ENCODE measurements at places on chromosomes 1 and 21.

DNA sequence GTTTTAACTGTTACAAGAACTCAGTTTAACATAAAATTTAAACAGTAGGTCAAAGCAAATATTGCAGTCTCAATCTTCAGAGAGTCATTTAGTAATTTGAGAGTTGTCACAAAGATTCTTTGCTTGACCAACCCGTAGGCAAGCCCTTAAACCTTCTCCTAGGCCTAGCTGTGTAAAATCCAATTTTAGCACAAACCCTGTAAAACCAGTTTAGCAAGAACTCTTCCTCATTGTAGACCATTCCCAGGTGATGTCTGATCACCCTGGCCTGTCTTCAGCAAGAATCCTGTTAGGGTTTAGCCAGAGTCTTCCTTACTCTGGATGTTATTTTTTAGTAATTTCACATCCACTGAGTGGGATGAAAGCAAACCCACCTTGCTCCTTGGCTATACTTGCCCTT lies 30.1 kb downstream of the LRIG2 start:
- DNase-seq, result no peak

- DNase-seq, result peak; percentile 88
Measured at GRCh38 chr1:218527737-218528136, 182.6 kb downstream of the TGFB2 start.

DNA sequence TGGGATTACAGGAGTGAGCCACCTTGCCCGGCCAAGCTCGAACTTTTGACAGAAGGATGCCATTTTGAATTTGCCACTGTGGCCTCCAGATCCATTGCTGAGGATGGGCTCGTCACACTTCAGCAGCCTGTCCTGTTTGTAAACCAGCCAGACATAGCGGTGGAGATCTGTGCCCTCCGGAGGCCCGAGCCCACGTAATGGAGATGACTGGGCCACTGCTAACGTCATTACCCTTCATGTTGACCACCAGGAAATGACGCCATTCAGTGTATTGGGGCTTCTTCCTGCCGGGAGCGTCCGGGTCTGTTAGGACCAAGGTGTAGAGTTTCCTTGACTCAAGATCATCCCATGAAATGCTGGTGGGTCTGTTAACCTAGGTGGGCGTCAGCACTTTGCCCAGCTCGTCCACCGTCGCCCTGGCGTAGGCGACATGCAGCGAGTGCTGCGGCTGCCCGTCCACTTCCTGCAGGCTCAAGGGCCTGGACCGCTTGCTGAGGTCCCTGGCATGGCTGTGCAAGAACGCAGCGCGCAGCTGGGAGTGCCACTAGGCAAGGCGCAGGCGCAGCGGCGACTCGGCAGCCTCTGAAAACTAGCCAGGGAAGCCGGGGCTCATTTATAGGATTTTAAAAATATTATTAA lies 40.8 kb downstream of the PTPRC start:
- DNase-seq, result no peak

DNA sequence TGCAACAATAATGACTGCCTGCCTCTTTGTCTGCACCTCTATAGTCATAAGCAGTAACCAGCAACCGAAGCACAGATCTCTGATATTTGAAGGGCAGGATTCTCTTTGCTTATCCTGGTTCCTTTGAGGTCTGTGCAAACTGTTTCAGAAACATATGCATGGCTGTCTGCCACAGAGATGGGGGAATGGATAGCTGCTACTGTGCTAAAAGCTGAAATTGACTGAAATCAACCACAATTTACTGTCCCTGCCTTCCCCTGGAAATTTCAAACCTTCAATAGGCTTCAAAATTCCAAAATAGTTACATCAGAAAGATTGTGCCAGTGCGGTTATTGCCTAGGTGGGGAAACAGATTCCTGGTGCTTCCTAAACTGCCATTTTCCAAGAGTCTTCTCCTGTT lies 136.8 kb upstream of the GORAB start:
- peak; percentile 84 for DNase-seq

- no peak for DNase-seq
Measured at GRCh38 chr1:227556288-227556687, 7.1 kb upstream of the ZNF678 start.

- no peak for DNase-seq
Measured at GRCh38 chr1:230456478-230456877, 30.3 kb upstream of the PGBD5 start.

DNA sequence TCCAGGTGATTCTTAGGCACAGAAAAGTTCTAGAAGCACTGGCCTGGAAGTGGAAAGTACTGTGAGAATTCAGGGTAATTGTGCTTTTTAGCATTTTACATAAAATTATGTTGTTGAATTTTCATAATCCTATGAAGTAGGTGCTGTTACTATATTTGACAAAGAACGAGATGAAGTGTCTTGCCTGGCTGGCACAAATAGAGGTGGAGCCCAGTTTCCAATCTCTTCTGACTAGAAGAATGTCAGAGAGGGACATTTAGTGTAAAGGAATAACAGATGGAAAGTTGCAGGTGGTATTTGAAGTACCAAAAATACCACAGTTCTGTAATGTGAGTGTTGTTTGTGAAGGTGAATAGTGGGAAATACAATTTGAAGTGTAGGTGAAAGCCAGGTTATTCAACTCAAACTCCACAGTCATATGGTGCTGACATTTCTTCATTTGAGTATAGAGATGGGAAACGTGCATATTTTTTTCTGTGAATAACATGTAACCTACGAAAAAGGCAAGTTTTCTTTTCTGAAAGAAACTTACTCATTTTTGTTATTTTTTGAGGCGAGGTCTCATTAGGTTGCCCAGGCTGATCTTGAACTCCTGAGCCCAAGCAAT lies 3.5 kb upstream of the TMCO2 start:
- no peak for DNase-seq

GRCh38 chr1:214423045-214423444 lies 128.4 kb downstream of the PTPN14 start:
- no peak for DNase-seq

DNA sequence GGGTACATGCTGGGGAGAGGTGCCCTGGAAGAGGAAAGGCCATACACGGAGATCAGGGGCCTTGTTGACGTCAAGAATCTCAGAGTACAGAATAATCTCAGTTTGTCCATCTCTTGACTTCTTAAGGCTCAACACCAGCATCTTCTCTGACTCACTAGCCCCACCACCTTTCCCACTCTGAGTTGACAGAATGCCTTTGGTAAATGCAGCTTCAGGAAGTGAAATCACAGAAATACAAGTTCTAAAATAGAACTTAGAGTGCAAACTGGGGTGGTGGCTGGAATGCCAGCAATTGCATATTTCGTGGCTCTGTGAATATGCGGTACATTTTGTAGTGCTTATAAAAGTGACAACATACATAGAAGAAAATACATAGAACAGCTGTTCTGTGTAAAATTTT lies 1.6 kb downstream of the COG2 start:
- peak; percentile 40 for DNase-seq

DNA sequence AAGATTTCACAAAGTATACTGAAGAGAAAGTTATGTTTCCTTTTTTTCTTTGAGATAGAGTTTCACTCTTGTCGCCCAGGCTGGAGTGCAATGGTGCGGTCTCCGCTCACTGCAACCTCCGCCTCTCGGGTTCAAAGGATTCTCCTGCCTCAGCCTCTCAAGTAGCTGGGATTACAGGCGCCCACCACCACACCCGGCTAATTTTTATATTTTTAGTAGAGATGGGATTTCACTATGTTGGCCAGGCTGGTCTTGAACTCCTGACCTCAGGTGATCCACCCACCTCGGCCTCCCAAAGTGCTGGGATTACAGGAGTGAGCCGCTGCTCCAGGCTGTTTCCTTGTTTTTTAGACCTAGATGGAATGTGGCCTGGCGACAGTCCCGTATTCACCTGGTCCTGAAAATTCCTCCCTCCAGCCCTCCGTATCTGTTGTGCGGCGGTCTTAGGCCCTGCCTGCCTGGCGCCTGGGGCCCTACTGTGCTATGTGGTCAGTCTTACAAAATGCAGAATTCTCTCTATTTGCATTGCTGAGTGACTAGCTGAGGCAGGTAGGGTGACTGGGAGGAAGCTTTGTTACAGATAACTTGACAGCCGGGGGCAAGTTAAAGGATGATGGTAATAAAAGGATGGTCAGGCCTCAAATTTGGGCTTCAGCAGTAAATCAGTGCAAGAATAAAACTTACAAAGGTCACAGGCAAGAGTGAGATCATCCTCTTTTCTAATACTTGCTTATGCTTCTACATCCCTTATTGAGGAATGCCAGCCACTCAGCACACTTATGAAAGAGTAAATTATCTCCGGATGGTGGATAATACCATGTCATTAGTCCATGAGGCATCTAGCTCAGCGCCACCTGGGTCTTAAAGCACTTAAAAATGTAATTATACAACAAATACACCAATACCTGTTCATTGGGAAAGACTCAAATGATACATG lies 30.3 kb downstream of the PARK7 start:
- DNase-seq, result peak; percentile 26

GRCh38 chr1:26922431-26922729 lies 837 bp downstream of the NUDC start:
- no peak for DNase-seq

DNA sequence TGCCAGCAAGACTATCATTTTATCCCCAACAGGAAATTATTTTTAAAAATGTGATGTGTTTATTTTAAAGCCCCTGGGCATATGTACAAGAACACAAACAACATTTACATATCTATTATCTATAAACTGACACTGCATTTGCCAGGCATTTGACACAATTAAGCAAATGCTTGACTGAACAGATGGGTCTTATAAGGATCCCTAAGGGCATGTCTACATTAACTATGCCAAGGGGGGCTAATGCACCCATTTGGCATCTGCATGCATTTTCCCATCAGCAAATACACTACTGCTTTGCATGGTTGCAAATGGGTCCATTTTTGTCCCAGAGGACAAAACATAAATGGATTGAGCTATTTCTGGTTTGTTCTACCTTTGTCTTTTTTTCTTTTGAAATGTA lies 884.8 kb upstream of the B3GALT2 start:
- no peak for DNase-seq

GRCh38 chr1:208420696-208421095 lies 176.5 kb upstream of the PLXNA2 start:
- no peak for DNase-seq

DNA sequence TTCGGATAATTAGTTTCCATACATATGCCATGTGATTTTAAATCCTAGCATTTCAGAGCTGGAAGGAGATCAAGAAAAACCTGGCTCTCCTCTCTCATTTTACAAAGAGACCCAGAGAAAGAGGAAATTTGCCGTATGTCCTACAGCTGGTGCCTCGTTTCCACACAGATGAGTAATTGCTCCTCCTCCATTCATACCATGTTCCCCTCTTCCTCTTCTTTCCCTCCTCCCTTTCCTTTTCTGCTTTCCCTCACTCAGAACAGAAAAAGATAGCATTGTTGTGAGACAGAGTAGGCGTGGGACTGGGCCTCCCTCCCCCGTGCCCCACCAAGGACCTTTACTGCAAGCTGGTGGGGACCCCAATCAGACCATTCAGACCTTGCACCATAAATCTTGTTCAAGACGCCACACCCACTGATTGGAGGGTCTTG lies 13.7 kb upstream of the SLC44A3 start:
- DNase-seq, result peak; percentile 48

DNA sequence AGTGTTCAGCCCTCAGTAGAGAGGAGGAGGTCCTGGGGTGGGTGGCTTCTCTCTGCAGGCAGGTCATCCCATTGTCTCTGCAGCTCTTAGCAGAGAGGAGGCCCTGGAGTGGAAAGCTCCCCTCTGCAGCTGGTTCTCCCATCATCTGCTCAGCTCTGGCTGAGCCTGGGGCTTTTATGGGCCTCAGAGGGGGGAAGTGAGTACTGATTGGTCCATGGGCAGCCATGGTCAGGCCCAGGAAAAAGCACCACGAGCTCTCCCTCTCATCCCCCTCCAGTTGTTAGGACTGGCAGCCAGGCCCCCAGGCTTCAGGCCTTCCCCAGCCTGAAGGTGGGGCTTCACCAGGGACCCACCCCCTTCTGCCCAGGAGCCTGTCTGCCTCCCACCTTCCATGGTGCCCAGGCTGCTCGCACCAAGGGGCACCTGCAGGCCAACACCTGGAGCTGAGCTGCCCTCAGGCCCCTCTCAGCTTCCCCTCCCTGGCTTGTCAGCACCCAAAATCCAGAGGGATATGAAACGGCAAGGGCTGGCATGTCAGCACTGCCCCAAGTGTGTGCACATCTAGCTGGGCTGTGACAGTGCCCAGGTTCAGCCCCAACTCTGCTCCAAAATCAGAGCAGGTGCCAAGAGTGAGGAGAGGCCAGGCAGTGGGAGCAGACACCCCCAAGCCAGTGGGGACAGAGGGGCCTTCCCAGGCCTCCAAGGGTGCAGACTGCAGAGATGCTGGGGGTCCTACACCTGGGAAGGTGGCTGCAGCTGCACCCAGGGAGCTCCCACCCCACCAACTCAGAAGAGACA lies 449.0 kb downstream of the MATN1 start:
- no peak for DNase-seq
